ENCODE measurements at places on chromosomes 2 and 18.
A peak's percentile ranks its signal among the peaks of the same experiment; 100 is the strongest.

GRCh38 chr2:121294881-121295840 lies 10.2 kb upstream of the TFCP2L1 start:
- DNase-seq = no peak

DNA sequence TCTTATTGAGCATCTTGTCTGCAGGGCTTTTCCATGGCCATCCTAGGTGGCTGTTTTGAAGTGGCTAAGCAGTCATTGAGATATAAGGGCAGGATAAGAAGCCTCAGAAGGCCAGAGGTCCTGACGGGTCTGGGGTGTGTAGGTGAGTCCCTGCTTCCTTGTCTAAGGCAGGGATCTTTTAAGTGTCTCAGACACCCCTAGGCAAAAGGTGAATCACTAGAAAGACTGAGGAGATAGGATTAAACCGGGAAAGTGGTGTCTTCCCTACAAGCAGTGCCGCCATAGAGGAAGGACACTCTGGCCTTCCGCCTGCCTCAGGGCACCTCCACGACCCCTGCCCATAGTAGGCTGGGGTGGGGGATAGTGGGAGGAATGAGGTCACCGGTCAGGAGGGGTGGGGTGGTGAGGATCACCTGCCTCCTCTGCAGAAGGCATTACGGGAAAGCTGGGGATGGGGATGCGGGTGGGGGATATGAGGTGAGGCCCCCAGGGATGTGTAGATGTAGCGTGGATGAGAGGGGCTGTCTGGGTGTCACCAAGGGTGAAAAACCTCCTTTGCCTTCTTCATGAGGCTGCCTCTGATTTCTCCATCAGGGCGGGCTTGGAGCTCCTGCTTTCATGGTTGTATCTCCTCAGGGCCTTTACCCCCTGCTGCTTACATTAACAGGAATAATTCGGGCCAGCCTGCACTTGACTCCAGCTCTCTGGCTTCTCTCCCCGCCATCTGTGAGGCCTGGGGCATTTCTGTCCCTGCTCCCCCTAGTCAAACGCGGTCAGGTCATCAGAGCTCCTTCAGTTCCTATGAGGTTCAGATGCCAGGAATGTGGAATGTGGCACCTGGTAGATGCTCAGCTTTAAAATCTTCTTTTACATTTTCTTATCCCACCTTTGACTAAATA lies 244.0 kb downstream of the DYSF start:
- DNase-seq = peak; percentile 65

DNA sequence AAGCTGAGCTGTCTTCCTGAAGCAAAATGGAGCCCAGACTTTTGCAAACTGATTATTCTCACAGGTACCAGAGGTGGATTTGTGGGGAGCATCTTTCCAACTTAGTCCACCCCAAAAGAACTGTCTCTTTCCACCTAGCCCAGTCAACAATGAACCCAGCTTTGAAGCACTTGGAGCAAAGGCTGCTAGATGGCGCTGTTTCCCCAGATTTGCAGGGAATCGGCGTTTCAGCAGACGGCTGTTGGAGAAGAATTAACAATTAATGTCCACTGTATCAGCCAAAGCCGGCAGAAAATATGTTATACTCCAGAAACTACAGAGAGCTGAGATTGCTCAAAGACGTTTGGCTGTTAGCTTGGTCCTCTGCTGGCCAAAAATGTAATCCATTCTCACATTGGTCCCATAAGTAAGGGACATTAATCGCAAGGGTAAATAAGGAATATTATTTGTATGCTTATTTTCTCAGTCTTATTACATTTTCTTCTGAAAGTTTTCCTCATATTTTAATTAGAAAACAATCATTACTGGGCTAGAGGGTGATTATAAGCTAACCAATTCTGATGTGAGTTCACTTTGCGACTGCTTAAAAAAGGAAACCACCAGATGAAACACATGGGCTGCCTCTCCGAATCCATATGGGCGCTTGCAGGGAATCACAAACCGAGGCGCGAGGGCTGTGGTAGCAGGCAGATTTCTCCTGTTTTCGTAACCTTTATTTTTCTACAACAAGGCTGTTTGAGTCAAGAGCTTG lies 423.8 kb upstream of the MEX3C start:
- DNase-seq = peak; percentile 86

GRCh38 chr2:163751696-163752095 lies 15.9 kb upstream of the FIGN start:
- DNase-seq = no peak

DNA sequence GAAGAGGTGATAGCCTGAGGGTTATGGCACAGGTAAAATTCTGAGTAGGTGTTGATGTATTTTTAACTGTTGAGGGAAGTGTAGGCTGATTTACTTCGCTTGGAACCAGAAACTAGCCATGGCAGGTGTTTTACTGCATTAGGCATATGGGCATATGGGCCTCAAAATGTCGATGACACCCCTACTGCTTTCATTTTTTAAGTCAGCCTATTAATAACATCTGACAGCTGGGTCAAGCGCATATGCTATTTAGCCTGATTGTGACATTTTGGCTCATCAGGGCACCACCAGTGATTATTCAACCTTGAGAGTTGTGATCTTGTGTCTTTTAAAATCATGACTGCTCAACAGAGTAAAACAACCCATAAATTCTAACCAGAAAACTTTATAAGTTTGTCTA lies 1396.9 kb upstream of the NXPH2 start:
- peak; percentile 67 for DNase-seq

DNA sequence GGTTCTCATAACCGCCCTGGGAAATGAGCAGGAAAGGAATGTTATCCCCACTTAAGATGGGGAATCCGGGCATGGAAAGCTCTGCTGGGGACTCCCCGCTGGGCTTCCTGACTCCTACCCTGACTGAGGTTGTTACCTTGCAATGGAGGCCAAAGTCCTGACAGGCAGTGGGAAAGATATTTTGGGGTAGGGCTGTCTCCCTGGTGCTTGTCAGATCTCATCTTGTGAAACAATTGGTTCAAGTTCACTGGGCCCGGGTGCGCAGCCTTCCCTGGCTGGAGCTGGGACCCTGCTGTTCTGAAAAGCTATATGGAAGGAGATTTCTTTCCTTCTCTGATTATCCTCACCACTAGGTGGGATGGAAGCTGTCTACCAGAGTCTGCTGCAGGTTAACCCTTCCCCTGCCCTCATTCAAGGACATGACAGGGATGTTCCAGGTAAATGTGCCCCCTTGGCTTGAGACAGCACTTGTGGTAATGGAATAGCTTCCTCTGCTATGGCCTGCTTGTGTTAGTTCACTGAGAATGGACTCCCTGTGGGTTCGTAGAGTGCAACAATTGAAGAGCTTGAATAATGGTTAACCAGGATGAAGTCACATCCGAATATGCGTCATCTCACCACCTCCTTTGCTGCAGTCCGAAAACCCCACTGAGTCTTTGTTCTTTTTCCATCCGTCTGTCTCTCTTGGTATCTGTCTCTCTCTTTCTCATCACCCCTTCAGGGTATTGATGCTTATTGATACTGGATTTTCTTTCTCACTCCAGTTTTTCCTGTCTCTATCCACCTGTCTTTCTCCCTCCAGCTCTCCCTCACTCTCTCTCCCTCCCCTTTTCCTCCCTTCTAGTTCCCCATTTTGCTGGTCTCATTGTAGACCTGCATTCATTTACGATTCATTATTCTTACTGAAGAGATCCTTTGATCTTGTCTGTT lies 67.8 kb upstream of the EPAS1 start:
- DNase-seq = no peak

DNA sequence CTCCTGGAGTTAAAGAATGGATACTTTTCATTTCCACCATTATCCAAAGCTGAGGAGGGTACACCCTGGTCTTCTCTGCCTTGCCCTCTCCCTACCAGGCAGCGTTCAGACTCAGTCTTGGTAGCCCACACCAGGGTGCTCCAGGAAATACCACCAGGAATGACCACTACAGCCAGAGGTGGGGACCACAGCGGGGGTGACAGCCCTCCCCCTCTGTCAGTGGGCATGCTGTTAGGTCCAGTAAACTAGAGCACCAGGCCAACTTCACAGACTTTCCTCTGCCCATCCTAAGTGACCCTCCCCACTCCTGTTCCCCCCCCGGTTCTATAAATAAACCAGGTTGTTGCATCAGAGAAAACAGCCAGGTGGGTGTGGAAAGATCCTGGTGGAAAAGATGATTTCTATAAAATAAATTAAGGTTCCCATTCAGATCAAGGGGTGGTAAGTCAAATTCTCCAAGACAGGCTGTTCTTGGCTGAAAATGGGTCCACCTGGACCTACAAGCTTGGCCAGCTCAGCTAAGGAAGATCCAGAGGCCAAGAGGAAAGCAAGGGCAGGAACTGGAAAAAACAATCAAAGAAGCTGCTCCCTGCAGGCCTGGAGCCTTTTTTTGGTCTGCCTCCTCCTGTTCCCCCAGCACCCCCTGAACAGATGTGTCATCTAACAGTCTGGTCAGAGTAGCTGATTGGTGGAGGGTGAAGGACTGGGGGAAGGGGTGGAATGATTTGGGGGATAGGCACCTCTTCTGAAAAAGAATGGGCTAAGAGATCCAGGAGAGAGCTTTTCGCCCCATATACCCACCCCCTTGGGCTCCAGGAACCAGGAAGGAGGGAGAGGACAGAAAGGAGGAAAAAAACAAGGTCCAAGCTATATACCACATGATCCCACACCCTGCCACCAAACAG lies 2.3 kb downstream of the RAB11FIP5 start:
- DNase-seq = no peak

- no peak for DNase-seq
Observed at GRCh38 chr2:10903861-10904210, 7.9 kb upstream of the KCNF1 start.

DNA sequence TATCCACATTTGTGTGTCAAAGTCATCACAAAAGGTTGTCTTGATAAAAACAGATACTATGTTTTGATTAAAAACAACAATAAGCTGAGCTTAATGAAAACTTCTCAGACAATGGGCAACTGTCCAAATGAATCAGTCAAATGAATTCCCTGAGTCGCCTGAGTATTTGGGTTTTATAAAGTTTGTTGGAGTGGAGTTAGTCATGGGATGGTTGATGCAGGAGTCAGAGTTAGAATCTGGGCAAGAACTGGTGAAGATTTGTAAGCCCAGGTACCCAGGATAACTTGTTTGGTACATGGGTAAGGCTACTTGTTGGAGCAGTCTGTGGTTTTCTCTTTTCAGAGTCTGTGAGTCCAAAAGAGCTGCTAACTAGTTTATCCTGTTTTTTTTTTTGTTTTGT lies 34.4 kb upstream of the RAPGEF4 start:
- no peak for DNase-seq

DNA sequence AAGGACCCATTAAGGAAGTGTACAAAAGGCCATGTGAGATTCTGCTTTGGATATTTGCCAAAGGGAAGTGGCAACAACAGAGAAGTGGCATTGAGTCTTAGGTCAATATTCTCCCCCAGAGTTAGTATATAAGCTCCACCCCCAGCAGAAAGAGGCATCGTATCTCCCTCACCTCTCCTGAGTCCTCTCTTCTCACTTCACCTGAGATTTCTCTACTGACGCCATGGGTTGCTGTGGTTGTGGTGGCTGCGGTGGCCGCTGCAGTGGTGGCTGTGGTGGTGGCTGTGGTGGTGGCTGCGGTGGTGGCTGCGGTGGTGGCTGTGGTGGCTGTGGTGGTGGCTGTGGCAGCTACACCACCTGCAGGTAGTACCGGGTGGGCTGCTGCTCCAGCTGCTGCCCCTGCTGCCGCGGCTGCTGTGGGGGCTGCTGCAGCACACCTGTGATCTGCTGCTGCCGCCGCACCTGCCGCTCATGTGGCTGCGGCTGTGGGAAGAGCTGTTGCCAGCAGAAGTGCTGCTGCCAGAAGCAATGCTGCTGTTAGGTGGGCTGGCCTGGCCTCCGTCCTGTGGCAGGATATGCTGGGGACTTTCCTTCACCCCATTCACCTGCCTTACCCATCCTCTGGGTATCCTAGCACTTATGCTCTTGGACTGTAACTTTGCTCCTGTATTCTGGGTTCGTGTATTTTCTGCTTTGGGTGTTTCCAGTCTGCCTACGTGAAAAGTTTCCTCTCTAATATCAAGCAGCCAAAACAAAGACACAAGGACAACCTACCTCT lies 5.9 kb downstream of the SCYGR3 start:
- no peak for DNase-seq

Measured in cerebellar cortex (tissue), 1 donor.